Stimulated activated CD8-positive, alpha-beta memory T cell treated with anti-CD3 and anti-CD28 coated beads, Interleukin-4, amount 100 ng/mL, for 24 hours (primary cell): ENCODE measurements at places on chromosomes 13 and 19.

GRCh38 chr13:111114362-111115060 lies 599 bp upstream of the ARHGEF7 start:
- DNase-seq, result no peak

DNA sequence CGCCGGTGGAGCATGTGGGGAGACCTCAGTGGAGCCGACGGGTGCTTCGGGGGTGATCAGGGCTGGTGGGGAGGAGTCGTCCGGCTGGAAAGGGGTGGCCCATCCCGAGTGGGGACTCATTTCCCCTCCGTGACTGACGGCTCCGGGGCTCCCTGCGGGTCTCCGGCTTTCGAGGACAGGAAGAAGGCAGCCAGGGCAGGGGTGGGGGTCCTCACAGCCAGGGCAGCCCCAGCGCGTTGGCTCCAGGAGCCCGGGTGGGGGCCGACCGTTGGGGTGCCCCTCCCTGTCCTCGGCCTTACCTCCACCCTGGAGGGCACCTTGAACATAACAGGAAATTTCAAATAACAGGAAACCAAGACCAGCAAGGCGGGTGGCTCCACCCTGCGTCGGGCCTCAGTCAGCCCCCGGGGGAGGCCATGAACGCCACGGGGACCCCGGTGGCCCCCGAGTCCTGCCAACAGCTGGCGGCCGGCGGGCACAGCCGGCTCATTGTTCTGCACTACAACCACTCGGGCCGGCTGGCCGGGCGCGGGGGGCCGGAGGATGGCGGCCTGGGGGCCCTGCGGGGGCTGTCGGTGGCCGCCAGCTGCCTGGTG lies at the start of gene S1PR4:
TSS of gene S1PR4 (plus strand) at position 393 of the 596 bp plus-strand sequence. CDS start at position 417, 24 bp downstream.
- DNase-seq, result peak; percentile 42

- no peak for DNase-seq
Observed at GRCh38 chr13:31846961-31847752, 107.8 kb downstream of the RXFP2 start.

GRCh38 chr13:84524586-84524985 lies 642.3 kb upstream of the SLITRK1 start:
- DNase-seq, result no peak

GRCh38 chr19:2415281-2415972 lies 12.0 kb downstream of the TIMM13 start:
- DNase-seq, result no peak

GRCh38 chr19:17570791-17571190 lies 15.3 kb downstream of the COLGALT1 start:
- no peak for DNase-seq

DNA sequence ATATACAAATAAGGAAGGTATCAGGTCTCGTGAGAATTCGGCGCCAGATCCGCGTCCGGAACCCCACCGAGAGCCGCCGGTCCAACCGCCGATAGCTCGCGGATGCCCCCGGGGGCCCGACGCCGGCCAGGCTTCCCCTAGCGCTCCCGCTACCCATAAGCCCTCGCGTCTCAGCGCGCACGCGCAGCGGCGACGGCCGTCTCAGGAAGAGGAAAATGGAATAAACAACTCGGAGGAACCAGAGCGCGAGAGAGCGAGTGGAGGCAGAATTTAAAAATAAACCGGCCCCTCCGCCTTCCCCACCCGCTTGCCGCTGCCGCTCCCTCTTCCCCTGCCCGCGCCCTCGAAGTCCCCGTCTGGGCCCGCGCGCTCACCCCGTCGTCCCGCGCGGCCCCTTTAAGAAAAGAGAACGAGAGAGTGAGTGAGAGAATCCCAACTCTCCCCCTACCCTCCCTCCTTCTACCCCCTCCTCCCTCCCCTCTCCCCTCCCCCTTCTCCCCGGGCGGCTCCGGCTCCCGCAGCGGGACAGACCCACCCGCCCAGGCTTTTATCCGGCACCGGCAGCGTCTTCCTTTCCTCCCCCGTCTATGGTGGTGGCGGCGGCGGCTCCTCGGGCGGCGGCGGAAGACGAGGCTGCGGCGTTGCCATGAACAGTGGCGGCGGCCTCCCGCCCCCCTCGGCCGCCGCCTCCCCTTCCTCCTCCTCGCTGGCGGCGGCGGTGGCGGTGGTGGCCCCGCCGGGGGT lies at the start of gene PAN3:
TSS of gene PAN3 (plus strand) at position 534 of the 744 bp plus-strand sequence. CDS start at position 647, 113 bp downstream.
- DNase-seq, result peak; percentile 90

DNA sequence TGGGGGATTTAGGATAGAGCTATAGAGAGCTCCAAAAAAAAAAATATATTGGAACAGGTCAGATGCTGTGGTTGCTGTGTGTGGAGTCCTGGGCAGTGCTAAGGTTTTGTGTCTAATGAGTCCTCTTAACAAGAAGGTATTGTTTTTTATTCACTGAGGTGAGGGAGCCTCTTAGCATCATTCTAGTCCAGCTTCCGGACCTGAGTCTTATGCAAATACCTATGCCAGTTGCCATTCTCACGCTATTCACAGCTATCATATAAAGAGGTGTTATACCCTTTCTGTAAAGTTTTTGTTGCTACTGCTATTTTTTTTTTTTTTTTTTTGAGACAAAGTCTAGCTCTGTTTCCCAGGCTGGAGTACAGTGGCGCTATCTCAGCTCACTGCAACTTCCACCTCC lies 1.4 kb downstream of the NLRP2 start:
- no peak for DNase-seq

DNA sequence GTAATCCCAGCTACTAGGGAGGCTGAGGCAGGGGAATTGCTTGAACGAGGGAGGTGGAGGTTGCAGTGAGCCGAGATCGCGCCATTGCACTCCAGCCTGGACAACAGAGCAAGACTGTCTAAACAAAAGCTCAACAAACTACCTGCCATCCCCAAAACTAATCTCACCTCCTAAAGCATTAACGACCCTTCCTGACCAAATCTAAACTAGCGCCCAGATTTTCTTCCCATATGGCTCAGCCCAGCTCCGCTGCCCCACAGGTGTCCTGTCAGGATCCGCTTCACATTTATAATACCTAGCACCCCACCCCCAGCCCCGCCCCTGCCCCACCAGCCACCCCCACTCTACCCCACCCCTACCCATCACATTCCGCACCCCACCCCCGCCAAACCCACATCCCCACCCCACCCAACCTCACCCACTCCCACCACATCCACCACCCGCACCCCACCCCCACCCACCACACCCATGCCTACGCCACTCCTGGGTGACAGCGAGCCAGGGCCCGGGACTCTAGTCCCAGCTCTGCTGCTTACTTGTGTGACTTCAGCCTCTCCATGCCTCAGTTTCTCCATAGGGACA lies 599 bp downstream of the C19orf12 start:
- DNase-seq, result peak; percentile 11

- DNase-seq, result no peak
Observed at GRCh38 chr13:61600360-61601033, 184.8 kb upstream of the PCDH20 start.
